ENCODE measurements at places on chromosomes 1 and 21. TPM values are rescaled to one million over a fixed set of nuclear protein-coding genes. Genes with fewer than 3 reads are reported as not detected.

AQP10 gene
- not detected for polyA plus RNA-seq

DNA sequence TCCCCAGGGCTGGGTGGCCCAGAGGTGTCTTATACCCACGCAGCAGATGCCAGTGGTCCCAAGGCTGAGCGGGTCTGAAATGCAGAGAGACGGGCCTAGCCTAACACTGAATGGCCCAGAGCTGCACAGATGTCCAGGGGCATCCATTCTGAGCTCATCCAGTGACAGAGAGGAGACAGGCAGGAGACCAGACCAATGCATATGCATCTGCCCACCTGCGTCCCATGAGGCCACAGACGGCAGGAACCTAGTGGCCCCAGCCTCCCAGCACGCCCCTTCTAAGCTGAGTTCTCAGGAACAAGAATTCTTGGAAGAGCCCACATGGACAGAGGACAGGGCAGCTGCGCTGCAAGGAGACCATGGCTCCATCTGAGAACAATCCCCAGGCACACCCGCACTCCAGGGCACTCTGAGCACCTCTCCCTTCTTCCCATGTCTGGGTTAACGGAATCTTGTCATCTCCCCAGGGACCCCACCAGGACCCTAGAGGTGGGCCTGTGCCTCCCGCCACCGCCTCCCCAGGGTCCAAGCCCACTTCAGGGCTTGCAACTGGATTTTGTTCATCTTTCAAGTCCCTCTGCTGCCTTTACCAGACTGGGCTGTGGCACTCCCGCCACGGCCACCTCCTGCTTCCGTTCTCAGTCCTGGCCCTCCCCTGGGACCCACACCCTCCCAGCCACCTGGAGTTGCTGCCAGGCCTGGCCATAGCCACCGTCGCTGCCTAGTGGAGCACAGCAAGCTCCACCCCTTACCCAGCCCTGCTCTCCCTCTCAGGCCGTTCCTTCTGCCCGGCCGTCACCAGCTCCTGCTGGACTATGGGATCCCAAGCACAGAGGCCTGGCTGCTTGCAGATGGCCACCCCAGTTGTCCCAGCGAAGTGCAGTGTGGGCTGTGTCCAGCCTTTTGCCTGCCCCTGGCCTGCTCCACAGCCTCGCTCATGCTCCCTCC lies 3.3 kb downstream of the WNT3A start:
- DNase-seq: no peak

C8B gene
- not detected for polyA plus RNA-seq

KPRP gene
- polyA plus RNA-seq: not detected

HCN3 gene
- polyA plus RNA-seq: 1.8 TPM

FLG2 gene
- not detected for polyA plus RNA-seq

SMIM11 gene
- polyA plus RNA-seq: 8.6 TPM

DNA sequence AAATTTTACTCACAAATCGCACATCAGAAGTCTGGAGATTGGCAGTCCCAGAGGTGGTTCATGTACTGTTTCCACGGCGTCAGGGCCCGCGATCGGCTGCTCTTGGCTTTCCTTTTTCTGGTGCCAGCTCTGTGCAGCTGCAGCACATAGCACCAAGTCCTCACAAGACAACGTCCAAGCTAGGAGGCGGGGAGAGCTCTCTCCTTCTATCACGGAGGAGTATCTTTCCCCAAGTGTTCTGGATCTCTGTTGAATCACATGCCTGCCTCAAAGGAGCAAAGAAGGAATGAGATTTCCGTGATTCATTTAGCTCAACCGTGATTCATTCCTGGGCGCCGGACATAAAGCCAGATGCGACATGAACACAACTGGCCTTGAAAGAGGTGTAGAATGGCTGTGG lies 25.5 kb downstream of the MT1HL1 start:
- DNase-seq: no peak

DNA sequence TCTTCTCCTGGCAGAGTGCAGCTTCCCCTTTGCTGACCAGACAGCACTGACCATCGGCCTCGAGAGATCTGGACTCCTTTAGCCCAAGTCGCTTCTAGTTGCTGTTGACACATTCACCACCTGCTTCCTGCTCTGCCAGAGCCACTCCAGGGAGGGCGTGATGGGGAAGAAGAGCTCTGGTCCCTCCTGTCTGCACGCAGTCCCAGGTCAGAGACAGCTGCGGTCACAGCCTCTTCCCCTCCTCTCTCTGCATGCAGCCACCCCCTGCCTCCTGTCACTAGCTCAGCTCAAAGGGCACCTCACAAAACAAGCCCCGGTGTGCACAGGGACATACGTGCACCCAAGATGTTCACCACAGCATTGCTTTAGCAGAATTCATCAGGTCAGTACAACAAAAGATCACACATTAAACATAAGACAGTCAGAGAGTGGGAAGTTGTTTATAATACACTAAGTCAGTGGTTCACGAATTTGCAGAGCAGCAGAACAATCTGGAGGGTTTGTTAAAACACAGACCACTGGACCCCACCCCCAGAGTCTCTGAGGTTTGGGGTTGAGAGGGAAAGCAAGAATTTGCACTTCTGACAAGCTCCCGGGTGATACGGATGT lies 132.9 kb downstream of the SYF2 start:
- no peak for DNase-seq

DNA sequence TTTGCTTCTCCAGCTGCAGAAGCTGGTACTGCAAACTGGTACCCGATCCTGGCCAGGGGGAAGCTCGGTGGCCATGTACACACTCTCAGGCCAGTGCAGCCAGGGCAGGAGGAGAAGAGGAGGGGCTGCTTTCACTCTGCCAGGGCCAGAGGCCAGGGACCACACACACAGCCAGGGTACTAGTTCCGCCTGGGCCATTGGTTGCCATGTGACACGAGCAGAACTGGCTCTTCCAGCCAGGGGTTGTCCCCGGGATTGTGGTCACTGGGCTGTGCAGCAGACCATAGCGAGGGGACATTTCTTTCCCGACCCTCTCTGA lies 3.7 kb upstream of the SHISAL2A start:
- no peak for DNase-seq

- DNase-seq: no peak
Measured at GRCh38 chr1:164699815-164700491, 141.0 kb downstream of the PBX1 start.

GRCh38 chr21:36030581-36031189 lies 29.6 kb downstream of the SETD4 start:
- no peak for DNase-seq

TPM3 gene
- 376 TPM for polyA plus RNA-seq

GPR37L1 gene
- not detected for polyA plus RNA-seq

SERPINC1 gene
- polyA plus RNA-seq: 0.16 TPM

DNA sequence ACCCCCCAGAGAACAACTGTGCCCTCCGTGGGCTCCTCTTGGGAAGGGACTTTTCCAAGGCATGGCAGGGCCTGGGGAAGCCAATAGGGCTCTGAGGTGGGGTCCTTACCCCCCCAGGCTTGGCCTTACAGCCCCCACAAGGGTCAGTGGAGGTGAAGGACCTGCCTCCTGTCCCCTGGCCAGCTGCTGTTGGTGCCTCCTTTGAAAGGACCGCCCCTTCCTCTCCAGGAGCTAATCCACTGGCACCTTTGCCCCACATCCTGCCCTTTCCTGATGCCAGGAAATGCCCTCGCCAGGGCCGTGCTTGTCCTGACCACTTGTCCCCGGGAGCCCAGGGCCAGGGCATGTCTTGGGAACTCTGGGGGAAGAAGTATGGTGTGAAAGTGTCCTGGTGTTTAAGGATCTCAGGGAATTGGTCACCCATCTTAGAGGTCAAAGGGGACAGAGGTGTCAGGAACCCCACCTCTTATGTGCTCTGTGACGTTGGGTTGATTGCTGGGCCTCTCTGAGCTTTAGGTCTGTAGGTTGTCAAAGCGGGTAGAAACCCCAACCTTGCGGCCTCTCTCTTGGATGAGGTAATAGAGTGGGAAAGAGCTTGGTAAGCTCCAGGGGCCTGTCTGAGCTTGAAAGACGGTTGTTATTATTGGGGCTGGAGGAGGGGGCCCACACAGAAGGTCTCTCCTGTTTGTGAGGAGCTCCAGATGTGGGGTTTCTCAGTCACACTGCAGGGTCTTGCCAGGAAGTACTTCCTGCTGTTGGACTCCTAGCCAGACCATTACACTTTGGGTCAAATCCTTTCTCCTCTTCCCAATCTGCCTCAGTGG lies 2.8 kb downstream of the KCNQ4 start:
- DNase-seq: no peak

- DNase-seq: no peak
Measured at GRCh38 chr1:205832326-205832751, 17.6 kb downstream of the PM20D1 start.

- no peak for DNase-seq
Measured at GRCh38 chr1:65112811-65113210, 35.2 kb upstream of the AK4 start.

DNA sequence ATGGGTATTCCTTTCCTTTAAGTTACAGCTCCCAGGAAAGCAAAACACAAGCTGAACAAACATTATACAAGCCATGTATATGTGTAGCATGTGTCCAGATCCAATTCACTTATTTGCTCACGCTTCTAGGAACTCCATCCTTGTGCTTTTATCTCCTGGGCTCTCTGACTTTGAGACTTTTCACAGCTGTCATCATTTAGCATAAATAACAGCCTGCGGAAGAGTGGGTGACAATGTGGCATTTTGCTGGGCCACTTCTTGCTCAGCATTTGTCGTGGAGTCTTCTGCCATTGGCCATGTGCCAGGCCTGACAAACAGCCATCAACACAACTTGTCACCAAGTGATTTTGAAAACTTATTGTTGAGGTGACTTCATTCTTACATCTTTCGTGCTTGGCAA lies 164.3 kb downstream of the KIF26B start:
- no peak for DNase-seq

APCS gene
- polyA plus RNA-seq: not detected

All from BJ (cell line).